Activated naive CD8-positive, alpha-beta T cell treated with anti-CD3 and anti-CD28 coated beads for 36 hours (primary cell): ENCODE measurements at places on chromosomes 11 and 22.
A peak's percentile ranks its signal among the peaks of the same experiment; 100 is the strongest.

GRCh38 chr11:128757886-128758612 is 64.2 kb downstream of the FLI1 start:
- DNase-seq = peak; percentile 58

- no peak for DNase-seq
Observed at GRCh38 chr11:126311401-126312291, 7.8 kb downstream of the DCPS start.

DNA sequence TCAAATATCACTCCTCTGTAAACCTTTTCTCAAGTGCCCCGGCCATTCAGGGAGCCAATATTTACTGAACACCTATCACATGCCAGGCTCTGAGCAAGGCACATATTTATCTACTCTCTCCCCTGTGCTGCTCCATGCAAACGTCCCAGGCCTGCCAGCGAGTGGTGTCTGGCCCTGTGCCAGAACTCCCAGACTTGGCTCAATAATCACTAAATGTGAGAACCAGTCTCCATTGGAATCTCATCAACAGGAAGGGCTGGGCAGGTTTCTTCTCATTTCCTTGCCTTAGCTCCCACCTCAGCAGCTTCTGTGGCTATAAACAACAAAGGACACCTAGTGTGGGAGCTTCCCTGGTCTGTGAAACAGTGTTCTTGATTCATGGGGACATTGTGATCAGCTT is 21.7 kb downstream of the RASSF10 start:
- no peak for DNase-seq

- DNase-seq = no peak
Observed at GRCh38 chr11:123584186-123584585, 70.2 kb downstream of the SCN3B start.

- DNase-seq = no peak
Observed at GRCh38 chr22:42993651-42994275, 21.2 kb downstream of the PACSIN2 start.

GRCh38 chr11:62120431-62120830 is 3.4 kb upstream of the INCENP start:
- DNase-seq = no peak

DNA sequence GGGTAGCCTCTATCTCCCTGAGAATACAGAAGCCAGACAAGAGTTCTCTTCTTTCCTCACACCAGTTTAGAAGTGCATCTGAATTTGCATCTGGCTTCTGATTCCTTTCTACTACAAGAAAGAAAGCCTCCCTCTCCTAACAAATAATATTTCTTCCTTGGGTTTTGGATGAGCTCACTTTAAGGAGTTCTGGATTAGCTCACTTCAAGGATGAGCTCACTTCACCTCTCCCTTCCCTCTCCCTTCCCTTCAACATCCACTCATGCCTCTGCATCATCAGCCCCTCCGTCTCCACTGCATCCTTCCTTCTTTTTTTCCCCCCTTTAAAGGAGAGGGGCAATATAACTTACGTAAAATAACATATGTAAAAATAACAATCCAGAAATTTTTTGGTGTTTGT is 1.6 kb upstream of the MTNR1B start:
- DNase-seq = no peak

DNA sequence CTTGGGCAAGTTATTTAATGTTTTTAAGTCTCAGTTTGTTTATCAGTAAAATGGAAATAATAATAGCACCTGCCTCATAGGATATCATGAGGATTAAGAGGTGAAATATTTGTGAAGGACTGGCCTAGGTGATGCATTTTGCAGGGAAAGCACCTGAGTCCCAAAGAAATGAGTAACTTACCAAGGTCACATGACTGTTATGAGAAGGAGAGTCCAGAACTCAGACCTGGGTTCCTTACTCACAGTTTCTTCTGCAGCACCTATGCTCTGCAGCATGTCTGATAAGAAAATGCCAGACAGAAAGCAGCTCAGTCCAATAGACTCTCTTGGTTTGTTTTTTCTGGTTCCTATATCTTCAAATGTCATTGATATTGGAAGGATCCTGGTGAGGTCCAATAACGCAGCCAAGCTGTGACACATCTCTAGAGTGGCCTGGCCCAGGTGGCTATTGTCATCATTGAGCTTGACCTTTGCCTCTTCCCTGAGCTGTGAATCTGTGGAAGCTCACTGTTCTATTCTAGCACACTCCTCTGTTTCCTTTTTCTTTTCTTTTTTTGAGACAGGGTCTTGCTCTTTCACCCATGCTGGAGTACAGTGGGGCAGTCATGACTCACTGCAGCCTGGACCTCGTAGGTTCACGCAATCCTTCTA is 174.7 kb upstream of the NAV2 start:
- DNase-seq = no peak

GRCh38 chr11:56783448-56784041 is 35.0 kb upstream of the OR9G4 start:
- no peak for DNase-seq

GRCh38 chr11:102727890-102728289 is 3.1 kb upstream of the MMP8 start:
- DNase-seq = no peak

GRCh38 chr11:112051768-112052167 is 22.0 kb downstream of the PIH1D2 start:
- no peak for DNase-seq

DNA sequence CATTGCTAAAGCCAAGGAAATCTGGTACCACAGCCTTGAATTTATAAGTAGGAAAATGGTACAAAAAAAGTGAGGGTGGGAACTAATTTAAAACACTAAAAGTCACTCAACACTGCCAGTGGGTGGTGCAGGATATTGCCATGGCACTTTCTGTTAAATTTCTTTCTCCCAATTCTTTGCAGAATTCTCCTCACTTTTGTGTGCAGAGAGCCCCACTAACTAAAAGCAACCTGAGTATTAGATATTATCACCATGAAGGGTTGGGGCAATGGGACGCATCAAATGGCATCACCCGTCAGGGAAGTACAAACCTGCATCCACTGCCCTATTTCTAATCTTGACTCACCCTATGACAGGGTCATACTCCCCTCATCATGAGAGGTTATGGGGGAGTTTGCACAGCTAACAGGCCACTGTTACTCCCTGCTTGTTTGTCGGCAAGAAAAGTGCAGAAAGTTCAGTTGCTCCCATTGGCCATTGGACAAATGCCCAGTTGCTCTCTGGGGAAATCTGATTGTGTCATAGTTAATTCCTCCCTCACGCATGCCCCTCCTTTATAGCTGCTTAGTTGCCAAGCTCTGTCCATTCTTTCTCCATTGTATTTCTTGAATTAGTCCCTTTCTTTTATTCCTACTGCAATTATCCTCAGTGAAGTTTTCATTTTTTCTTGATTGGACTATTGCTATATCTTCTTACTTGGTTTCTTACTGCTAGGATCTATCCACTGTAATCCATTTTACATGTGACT is 93.8 kb upstream of the BLID start:
- no peak for DNase-seq

GRCh38 chr11:13920756-13921155 is 41.8 kb upstream of the SPON1 start:
- no peak for DNase-seq

DNA sequence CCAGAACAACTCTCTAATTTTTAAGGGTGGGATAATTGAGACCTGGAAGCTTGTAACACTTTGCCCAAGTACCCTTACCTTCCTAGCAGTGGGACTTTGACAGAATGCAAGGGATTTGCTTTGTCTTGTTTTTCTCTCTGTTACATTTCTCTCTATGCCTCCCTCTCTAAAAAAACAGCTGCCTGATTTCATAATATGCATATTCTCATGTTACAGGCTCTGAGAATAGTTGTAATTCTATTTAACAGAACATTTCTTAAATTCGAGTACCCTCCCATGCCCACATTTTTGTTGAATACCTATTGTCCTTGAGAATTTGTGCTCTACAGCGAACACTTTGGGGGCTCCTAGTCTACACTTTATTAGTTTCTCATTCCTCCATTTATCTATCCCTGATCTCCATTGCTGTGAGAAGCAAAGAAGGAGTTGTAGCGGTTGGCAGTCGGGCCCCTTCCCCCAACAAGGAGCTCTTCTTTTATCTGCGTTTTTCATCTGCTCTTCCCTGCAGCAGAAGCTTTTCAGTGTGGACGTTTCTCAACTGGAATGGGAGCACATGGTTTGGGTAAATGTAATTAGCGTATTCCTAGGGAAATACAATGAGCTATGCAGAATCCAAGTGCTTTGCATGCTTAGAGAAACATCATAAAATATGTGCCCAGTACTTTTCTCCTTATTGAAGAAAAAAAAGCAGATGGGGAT is 117.7 kb upstream of the CCDC90B start:
- DNase-seq = no peak
